ENCODE measurements at places on chromosomes 6 and 20. TPM values are rescaled to one million over a fixed set of nuclear protein-coding genes. Genes with fewer than 3 reads are reported as not detected.

GRCh38 chr6:158042245-158042798 is 60.7 kb downstream of the SYNJ2 start:
- peak; percentile 51 for DNase-seq

DNA sequence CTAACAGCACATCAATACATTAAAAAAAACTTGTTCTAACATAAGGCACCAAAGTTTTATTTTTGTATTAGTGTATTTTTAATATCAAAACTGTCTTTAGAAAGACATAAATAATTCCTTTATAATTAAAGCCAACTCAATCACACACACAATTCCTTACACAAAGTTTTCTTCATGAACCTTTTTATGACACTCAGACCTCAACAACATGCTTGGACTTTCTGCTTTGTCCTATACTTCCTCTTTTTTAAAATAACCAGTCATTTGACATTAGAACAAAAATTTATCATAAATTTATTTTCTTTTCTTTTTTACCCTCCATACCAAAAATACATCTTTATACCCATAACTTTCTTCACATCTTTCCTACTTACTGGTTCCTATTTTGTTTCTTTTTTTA is 292.0 kb upstream of the ARID1B start:
- DNase-seq: no peak

GRCh38 chr6:40997234-40997957 is 41.6 kb downstream of the UNC5CL start:
- no peak for DNase-seq

Gene EPB41L1
- 61.4 TPM for total RNA-seq

Gene KCNB1
- total RNA-seq: 0.41 TPM

GRCh38 chr6:56992036-56992435 is 37.1 kb downstream of the BEND6 start:
- DNase-seq: no peak

DNA sequence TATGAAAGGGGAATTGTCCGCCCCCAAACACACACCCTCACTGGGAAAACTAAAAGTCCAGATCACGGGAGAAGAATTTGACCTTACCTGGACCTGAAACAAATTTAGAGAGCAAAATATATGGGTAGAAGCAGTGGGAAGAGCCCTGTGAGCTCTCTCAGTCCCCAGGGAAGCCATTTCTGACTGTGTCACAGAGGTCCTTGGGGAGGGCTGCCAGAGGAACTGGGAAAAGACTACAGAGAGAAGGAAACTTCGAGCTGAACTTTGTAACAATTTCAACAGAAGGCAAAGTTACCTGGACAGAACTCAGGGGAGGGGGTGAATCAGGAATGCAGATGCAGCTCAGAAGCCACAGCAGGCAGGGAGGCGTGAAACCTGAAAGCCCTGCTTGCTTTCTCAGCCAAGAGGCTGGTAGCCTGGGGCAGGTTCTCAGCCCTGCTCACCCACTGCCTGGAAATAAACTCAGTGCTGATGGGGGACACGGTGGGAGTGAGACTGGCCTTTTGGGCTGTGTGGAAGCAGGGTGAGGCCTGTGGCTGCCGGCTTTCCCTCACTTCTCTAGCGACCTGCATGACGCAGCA is 163.8 kb downstream of the TMEM200A start:
- no peak for DNase-seq

DNA sequence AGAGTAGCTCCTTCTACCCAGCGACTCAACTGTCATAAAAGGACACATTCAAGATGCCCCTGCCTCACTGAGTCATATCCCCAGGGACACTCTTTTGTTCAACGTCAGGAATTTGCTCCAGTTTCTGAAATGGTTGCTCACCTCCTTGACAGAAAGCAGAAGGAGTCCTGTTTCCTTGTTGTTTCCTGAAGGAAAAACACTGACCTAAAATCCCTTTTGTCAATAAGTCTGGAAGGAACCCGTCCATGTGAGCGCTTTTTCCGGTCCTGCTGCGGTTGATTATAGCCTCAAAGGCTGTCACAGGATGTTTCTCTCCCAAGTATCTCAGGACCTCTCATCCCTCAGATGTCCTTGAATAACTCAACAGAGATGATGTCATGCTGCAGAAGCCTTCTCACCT is 113.6 kb upstream of the PLEKHG1 start:
- no peak for DNase-seq

GRCh38 chr20:54023406-54023805 is 47.0 kb downstream of the BCAS1 start:
- no peak for DNase-seq

GRCh38 chr6:74752303-74752702 is 453.6 kb downstream of the COL12A1 start:
- DNase-seq: no peak

Gene C6orf132
- total RNA-seq: 11.5 TPM

Gene RNF114
- total RNA-seq: 74.7 TPM

DNA sequence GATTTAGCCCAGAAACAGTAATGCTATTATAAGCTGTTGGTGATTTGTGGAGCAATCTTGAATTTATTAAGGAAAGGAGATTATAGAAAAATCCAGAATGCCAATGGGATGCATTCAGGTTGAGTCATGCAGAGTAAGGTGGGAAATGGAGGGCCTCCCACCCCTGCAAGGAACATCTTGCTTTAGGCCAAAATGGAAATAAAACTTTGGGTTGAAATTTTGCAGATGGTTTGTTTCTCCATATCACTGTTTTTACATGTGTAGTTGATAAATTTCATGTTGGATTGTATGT is 152.4 kb downstream of the BCAS1 start:
- DNase-seq: no peak

DNA sequence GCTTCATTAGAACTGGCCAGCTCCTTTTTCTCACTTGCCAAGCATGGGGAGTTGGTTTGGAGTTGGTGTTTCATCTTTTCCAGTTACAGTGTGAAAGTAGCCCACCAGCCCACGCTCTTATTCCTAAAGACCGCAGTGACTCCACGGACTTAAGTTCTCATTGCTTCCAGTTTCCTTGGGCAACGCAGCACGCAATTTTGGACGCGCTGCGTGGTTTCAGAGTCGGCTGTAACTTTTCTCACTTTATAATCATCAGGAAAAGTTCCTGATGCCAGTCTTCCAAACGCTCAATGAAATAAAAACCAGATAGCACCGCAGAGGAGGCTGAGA is 381 bp upstream of the PEX7 start:
- no peak for DNase-seq

GRCh38 chr6:62441182-62441581 is 155.2 kb upstream of the KHDRBS2 start:
- no peak for DNase-seq

- DNase-seq: no peak
Measured at GRCh38 chr6:119138906-119139541, 60.6 kb upstream of the FAM184A start.

DNA sequence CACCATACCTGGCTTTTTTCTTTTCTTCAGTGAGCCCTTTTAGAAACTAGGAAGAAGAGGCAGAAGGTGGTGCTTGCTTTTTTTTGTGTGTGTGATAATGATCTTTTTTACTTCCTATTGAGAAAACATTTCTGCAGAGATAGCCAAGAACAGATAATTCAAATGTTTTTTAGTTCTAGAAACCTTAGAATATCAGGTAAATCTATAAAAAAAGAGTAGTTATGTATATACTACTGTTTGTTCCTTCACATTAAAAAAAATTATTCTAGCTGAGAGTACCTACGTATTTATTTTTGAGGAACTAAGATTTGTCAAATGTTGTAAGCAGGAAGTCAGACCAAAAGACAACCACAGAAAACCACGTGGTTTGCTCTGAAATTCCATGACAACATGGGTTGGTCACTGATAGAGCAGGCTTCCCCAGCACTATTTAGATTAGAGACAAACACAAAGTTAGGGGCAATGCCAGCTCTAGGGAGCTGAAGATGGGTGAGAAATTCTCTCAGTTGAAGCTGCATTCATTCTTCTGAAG is 12.8 kb downstream of the STK4 start:
- no peak for DNase-seq

Gene CYP24A1
- 0.17 TPM for total RNA-seq

GRCh38 chr6:130575971-130576370 is 210.2 kb downstream of the TMEM200A start:
- no peak for DNase-seq

- no peak for DNase-seq
Measured at GRCh38 chr6:39695447-39695846, 29.8 kb downstream of the KIF6 start.

Gene IP6K3
- total RNA-seq: 4.6 TPM

- DNase-seq: no peak
Measured at GRCh38 chr6:71222671-71223070, 65.9 kb upstream of the OGFRL1 start.

- no peak for DNase-seq
Measured at GRCh38 chr20:8153281-8153908, 21.3 kb downstream of the PLCB1 start.
